ENCODE measurements at places on chromosomes 5 and 9.

DNA sequence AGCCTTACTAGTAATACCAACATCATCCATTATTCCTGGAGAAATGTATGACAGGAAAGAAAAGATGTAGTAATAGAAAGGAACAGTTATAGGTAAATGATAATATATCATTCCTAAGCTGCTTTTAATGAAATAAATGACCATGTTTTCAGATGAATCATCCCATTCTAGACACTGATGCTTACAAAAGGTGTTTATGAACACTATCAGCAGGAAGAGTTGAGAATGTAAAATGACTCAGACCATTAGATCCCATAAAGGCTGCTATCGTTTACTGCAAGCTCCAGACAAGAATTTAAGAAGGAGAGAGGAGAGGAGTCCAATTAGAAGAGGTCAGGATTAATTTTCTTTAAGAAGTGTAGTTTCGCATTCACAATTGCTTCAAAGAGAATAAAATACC lies 1033.5 kb downstream of the EFNA5 start:
- DNase-seq, result no peak

- no peak for DNase-seq
These were observed 135.9 kb downstream of the ZSWIM6 start for GRCh38 chr5:61467766-61468482.

DNA sequence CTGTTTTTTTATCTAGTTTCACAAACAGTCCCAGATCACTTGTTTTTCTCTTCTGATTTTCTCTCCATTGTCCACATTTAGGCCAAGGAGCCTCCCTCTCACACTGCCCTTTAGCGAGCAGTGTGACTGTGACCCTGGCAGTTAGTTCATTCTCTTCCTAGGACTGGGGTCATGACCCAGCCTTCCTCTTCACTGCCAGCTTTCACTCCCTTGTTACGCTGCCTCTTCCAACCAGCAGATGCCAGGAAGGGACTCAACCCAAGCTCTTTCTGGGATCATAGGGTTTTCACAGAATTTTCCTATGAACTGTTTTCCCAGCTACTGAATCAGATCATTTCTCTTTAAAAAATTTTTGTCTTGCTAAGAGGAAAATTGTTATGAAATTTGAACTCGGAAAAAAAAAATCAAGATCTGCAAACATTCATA lies 70.9 kb downstream of the LMNB1 start:
- no peak for DNase-seq

DNA sequence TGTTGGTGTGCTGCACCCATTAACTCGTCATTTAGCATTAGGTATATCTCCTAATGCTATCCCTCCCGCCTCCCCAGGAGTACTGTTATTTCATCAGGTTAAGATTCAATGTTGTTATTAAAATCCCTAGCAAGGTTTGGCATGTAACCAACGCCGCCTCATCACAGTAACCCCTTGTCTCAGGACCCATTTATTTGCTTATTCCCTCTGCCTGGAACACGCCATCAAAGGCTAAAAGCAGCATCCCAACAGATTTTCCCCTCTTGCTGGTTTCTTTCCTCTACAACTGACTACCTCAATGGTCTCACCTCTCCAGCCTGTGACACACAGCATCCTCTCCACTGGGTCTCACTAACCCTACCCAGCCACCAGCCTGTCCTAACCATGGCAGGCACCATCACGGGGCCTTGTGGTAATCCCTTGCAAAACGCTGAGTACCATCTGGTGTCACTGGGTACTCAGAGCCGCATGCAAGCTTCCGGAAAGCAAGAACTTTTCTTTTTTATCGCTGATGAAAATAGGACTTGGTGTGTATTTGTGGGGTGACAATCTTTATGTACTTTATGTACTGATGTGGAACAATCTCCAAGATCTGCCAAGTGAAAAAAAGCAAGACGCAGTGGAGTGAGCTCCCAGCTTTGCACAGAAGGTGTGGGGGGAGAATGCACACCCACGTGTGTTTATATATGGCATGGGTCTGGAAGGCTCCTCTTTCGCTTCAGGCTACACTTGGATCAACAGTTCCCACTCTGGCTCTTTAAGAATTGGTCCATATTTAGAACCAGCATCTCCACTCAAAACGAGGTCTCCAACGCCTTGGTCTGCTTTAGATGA lies 6.1 kb downstream of the RPS14 start:
- no peak for DNase-seq

DNA sequence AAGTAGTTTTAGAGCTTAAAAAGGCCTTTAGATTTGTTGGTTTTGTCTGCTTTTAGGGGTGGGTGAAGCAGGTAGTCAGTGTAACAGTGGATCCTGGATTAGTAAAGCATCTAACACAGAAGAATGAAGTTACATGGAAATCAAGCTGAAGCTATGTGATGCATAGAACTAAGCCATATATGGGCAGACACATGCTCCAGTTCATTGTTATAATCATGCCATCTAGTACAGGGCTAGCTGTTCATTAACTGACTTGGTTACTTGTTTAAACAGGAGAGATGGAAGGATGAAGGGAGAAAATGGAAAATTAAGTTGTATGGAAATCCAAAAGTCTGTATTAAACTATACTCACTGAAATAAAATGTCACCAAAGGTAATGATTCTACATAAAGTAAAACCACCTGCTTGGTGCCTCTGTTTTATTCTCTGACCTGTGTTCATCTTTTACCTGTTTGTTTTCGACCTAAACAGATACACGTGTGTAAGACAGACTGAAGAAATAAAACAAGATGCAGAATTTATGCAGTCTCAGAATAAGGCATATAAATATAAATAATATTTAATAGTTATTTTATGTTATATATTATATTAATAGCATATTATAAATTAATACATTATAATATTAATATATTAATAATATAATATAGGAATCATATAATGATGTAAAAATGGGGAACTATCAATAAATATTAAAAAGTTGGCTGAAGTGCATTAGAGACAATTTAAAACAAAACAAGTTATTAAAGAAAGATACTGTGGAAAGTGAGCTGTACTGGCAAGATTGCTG lies 33.9 kb downstream of the MRPS30 start:
- no peak for DNase-seq

- peak; percentile 37 for DNase-seq
These were observed 865.4 kb upstream of the ACO1 start for GRCh38 chr9:31519011-31519410.

DNA sequence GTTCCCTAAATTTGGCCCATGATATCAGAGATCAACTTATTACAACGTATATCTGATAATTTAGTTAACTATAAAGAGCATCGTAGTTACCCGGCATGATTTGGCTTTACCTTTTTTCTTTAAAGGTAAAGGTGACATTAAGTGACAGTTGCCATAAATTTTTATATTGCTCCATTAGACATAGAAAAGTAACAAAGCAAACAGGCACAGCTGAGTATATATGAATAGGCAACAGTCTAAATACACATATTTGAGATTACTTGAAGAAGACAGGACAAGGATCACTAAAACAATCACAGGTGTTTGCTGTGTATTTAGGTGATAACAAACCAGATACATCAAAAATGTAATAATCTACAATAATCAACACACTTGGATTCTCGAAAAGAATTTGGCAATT lies 34.8 kb downstream of the RFX3 start:
- no peak for DNase-seq

DNA sequence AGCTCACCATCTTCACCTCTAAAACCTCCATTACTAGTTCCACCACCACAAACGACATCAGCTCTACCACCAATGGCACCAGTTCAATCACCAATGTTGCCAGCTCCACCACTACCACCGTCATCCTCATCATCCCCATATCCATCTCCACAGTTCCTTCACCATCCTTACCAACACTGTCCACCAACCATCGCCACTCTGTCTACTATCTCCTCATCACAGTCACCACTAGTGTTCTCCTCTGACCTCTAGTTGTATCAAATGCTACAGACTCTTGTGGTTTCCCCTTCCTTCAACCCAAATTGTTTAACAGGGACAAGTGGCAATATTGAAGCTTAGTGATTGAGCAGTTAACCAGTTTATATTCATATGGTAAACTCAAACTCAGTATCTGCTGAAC lies 182.6 kb downstream of the CAAP1 start:
- DNase-seq, result no peak

- no peak for DNase-seq
These were observed 167.8 kb upstream of the TUT7 start for GRCh38 chr9:86521977-86522376.

DNA sequence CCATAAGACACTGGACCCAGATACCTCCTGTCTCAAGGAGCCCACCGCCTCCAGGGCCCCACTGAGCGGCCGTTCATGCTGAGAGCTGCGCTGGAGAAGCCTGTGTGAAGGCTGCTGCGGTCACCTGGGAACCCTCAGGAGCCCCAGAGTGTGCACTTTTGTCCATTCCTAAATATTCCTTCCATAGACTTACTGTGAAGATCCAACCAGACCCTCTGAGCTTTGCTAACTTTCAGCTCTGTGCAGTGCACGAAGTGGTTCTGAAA lies 119.5 kb downstream of the COL23A1 start:
- DNase-seq, result no peak

DNA sequence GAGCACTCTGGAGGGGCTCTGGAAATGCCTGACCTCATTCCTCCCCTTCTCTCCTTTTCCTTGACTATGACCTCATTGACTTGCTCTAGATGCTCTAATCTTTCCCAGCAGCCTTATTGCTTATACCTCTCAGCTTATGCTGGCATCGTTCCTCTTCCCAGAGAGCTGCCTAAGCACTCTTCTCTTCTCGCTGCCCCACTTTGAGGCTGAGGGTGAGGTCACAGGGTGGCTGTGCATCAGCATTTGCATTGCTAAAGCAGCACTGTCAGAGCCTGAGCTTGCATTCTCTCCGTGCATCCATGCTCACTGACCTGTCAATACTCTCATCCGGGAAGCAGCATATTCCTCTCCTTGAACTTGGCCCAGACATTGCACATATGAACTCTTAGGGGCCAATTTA lies 96.4 kb upstream of the NTRK2 start:
- DNase-seq, result no peak

DNA sequence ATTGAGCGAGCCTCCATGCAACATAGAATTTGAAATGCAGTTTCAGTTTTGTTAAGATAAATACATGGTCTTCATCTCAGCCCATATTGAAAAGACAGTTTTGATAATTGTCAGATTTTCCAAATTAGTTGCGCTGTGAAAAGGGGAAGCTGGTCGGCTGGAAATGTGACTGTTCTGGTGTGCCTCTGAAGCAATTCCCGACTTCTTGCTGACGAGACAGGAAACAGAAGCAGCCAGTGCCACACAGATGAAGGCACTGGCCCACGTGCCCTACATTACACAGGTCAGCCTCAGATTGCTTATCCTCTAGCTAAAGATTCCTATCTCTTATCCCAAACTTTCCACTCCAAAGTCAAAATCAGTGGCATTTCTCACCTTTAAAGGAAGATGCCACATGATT lies 214.1 kb upstream of the TLE4 start:
- no peak for DNase-seq

Measured in activated CD4-positive, alpha-beta T cell treated with anti-CD3 and anti-CD28 coated beads, Interleukin-2, amount 50 U/mL, for 48 hours (primary cell).